ENCODE measurements at places on chromosomes 1 and 21. TPM values are rescaled to one million over a fixed set of nuclear protein-coding genes. Genes with fewer than 3 reads are reported as not detected.

- no peaks in the 10 kb centered on the region for H3K36me3 ChIP-seq
- H3K27ac ChIP-seq = no peak overlapping the region
- H3K4me1 ChIP-seq = peaks cover 10% of the 10 kb centered on the region
- DNase-seq = no peak
- H3K4me3 ChIP-seq = no peak overlapping the region
- peaks cover 10% of the 10 kb centered on the region for H3K27me3 ChIP-seq
Observed at GRCh38 chr1:223135176-223135942, 7.7 kb downstream of the TLR5 start.

GRCh38 chr1:30904191-30904961 lies 4.2 kb downstream of the SDC3 start:
- no peaks in the 10 kb centered on the region for H3K36me3 ChIP-seq
- no peak for DNase-seq
- peaks cover 20% of the 10 kb centered on the region for H3K27me3 ChIP-seq
- H3K4me1 ChIP-seq = peaks cover 7% of the 10 kb centered on the region
- H3K27ac ChIP-seq = no peak overlapping the region

GRCh38 chr1:40952744-40953315 lies 26.7 kb upstream of the CTPS1 start:
- no peaks in the 10 kb centered on the region for H3K36me3 ChIP-seq
- H3K4me1 ChIP-seq = peaks cover 8% of the 10 kb centered on the region
- DNase-seq = no peak
- no peak overlapping the region for H3K4me3 ChIP-seq

DNA sequence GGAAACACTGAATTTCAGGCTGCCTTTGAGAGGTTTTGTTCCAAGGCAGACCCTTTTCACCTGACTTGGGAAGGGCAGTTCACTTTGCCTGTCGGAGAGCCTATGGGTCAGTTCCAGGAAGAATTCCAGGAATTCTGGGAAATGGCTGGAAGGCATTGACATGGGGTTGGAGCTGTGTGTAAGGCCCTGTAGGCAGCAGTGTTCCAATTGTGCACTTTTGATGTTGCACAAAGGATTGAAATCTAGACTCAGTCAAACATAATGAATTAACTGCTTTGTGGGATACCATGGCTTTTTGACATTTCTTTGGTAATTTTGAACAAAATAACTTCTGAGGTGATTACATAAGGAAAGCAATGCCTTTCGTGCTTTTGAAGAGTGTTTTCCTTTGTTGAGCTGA lies 184.6 kb downstream of the SDCCAG8 start:
- H3K27ac ChIP-seq = no peak overlapping the region

- no peak for DNase-seq
- no peak overlapping the region for H3K4me3 ChIP-seq
- no peaks in the 10 kb centered on the region for H3K36me3 ChIP-seq
- peaks cover 23% of the 10 kb centered on the region for H3K27me3 ChIP-seq
- peaks cover 9% of the 10 kb centered on the region for H3K4me1 ChIP-seq
Observed at GRCh38 chr1:229693129-229693900, 67.3 kb downstream of the URB2 start.

Gene OR10J1
- not detected for total RNA-seq

Gene ADAMTS4
- total RNA-seq = 3.0 TPM

DNA sequence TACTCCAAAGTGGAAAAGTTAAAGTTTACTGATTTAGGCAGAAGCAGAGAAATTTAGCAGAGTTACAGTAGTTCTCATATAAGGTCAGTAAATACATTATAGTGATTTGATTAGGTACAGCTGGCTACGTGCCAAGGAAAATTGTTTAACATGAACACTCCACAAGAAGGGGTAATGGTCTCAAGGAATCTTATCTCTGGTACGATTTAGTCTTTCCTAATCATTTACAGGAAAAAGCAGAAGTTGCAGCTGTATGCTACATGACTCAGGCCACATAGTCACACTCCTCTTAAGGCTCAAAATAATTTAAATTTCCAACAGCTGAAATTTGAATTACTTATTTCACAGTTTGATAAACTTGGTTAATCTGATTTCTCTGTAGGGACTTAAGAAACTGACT lies 36.9 kb upstream of the OR2B11 start:
- peaks cover 22% of the 10 kb centered on the region for H3K27me3 ChIP-seq
- H3K36me3 ChIP-seq = no peaks in the 10 kb centered on the region
- no peak for DNase-seq

Gene ANKRD65
- total RNA-seq = not detected

Gene SYT14
- not detected for total RNA-seq

Gene CD52
- total RNA-seq = 261 TPM

Gene FCRL1
- total RNA-seq = not detected
